ENCODE measurements at places on chromosomes 4 and X. TPM values are rescaled to one million over a fixed set of nuclear protein-coding genes. Genes with fewer than 3 reads are reported as not detected.

The ARR3 gene
- not detected for total RNA-seq

The FAT1 gene
- total RNA-seq = 79.6 TPM

DNA sequence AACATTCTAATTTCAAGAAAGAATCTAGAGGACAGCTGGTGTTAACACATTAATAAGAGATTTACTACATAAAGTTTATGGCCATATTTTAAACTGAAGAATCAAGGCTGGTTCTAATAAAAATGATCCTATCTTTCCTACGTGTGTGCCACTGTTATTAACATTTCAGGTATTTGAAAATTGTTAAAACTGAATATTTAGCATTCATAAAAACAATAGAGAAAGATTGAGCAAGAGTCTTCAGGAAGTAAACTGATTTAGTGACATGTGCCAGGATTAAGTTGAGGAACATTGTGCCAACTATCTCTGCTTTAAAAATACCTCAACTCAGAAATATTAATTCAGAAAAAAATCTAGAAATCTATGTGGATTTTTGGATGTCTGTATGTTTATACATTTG lies 810.1 kb downstream of the FAT4 start:
- DNase-seq = no peak

The RIBC1 gene
- total RNA-seq = 3.1 TPM

All from upper lobe of left lung (tissue), 6 donors.